ENCODE measurements at places on chromosomes 7 and 10.

DNA sequence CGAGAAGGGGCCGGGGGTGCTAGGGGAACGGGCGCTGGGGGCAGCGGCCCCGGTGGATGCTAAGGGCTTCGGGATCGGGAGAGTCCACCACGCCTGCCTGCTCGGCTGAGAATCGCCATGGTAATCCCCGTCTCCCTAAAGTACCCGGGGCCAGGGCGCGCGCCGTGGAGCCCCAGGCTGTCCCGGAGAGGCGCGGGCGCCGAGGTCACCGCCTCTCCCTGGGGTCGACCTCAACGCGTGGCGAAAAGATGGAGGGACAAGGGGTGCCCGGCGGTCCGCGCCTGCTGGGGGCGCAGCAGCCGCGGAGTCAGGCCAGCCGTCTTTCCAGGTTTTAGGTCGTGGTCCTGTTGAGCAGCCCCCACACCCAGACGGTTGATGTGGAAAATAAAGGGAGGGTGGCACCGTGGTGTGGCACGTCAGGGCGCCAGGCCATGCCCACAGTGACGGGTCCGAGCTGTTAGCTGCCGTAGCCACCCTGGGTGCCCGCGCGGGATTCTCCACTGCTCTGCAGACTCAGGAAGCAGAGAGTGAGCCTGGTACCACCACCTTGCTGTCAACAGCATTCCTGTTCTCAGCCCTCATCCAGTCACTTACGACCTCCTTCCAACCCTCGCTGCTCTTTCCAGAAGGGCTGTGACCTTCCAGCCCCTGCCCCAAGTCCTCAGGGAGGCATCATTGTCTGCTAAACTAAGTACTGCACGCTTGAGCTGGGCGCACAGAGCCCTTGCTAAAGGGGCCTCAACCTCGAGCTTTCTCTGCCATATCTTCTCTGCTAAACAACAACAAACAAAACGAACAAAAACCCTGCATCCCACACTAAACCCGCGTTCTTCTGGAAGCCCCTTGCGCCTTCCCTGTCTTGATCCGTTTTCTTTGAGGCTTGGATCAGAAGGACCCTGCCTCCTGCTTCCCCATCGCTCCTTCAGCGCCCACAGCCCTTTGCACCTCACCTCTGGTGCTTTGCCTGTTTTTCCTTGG lies 666 bp downstream of the SMKR1 start:
- no peak for DNase-seq

DNA sequence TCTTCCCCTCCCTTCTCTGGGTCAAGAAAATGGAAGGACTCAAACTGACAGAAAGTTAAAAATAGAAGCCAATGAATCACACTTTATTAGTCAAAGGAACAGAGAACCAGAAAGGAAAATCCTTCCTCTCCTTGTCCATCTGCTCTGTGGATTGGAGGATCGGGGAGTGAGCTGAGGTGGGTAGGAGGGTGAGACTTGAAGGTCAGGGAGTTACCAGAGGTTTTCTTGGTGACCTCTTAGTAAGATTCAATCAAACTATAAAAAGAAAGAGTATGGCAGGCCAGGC lies 12.2 kb downstream of the TLX1 start:
- DNase-seq = no peak

GRCh38 chr10:77844177-77844576 lies 82.4 kb downstream of the DLG5 start:
- DNase-seq = no peak

- no peak for DNase-seq
Measured at GRCh38 chr10:93383562-93383981, 98.6 kb downstream of the MYOF start.

- no peak for DNase-seq
Measured at GRCh38 chr7:118306771-118307170, 82.3 kb downstream of the ANKRD7 start.

- no peak for DNase-seq
Measured at GRCh38 chr7:1114505-1114904, 26.6 kb downstream of the GPER1 start.

DNA sequence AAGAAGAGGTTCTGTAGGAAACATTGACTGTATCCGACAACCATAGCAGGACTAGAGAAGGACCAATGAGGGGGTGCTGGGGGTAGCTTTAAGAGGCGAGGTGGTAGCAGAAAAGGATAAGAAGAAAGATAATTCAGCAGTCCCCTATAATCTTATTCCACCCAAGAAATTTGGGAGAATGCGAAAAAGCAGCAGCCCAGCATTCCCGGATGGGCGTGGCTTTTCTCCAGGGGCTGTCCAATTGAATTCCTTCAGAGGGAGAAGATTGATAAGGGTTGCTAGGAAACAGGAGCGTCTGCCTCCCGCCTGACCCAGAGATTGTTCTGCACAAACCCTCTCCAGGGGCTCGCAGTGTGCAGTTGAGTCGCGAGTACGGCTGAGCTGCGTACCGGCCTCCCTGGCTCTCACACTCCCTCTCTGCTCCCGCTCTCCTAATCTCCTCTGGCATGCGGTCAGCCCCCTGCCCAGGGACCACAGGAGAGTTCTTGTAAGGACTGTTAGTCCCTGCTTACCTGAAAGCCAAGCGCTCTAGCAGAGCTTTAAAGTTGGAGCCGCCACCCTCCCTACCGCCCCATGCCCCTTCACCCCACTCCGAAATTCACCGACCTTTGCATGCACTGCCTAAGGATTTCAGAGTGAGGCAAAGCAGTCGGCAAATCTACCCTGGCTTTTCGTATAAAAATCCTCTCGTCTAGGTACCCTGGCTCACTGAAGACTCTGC lies at the start of gene GRM3:
GRM3 (plus strand) TSS at position 349 of the 721 bp plus-strand sequence. CDS start 121,237 bp downstream, outside the sequence.
- no peak for DNase-seq

GRCh38 chr7:34756025-34756437 lies 98.0 kb downstream of the NPSR1 start:
- DNase-seq = no peak

DNA sequence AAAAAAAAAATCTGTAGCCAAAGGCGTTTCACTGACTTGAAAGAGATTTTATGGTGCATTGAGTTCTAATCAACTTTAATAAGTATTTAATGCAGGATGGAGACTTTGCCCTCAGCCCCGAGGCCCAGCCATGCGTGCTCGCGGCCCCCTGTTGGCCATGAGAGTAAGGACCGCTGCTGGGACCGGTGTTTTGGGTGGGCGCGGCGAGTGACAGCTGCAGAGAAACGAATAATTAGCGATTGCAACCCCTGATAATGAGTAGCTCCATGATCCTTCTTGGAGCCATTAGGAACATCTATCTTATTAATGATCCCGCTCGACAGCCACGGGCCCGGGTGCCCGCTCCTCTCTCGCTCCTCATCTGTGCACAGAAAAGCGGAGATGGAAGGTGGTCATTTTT lies 347.4 kb downstream of the RPS24 start:
- DNase-seq = no peak

GRCh38 chr7:12494687-12495024 lies 75.9 kb upstream of the SCIN start:
- no peak for DNase-seq

DNA sequence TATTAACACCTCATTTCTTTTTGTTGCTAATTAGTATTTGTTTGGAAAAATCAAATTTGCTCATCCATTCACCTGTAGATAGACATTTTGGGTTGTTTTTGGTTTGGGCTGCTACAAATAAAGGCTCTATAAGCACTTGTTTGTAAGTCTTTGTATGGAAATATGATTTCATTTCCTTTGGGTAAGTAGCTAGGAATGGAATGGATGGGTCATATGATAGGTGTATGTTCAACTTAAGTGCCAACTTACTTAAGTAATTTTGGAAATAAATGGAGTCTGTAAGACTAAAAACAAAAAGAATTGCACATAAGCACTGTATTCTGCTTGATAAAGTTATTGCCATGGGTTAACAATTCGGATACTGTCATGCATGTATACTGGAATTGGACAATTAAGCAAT lies 157.7 kb upstream of the NAMPT start:
- no peak for DNase-seq

DNA sequence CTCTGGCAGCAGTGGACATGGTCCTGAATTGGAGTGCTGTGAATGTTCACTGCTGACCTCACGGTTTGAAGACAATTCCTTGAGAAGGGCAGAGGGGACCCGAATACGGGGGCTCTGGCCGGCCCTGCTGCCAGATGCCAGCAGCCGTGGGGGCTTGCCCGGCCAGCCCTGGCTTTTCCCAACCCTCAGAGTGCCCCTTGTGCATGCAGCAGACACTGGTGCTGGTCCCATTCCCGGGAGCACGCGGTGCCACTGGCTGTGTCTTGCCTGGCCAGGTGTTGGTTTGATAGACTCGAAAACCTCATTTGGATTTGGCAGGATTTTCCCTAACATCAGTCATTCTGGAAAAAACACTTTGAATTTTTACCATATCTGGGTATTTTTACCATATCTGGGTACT lies 49.1 kb downstream of the LHPP start:
- no peak for DNase-seq

- DNase-seq = no peak
Measured at GRCh38 chr7:83267141-83267631, 104.5 kb upstream of the PCLO start.

- no peak for DNase-seq
Measured at GRCh38 chr10:88828310-88828709, 23.3 kb downstream of the ANKRD22 start.

GRCh38 chr10:104336821-104337467 lies 1.3 kb downstream of the ITPRIP start:
- DNase-seq = no peak

DNA sequence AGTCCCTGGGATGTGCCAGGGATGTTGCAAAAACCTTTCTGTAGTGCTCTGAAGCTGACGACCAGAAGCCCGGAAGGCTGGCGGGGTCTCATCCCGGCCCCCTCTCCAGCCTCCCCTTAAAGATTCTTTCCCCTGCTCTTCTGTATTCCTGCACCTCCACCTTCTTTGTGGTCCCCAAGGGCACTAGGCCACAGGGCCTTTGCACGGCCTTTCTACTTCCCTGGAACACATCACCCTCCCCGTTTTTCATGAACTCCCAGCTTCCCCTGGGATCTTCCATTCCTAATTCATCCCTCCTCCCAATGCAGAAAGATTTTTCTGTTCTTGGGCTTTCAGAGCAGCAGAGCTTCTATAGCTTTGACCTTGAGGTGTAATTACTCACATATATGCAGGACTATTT lies 127.0 kb downstream of the CDH23 start:
- DNase-seq = no peak

DNA sequence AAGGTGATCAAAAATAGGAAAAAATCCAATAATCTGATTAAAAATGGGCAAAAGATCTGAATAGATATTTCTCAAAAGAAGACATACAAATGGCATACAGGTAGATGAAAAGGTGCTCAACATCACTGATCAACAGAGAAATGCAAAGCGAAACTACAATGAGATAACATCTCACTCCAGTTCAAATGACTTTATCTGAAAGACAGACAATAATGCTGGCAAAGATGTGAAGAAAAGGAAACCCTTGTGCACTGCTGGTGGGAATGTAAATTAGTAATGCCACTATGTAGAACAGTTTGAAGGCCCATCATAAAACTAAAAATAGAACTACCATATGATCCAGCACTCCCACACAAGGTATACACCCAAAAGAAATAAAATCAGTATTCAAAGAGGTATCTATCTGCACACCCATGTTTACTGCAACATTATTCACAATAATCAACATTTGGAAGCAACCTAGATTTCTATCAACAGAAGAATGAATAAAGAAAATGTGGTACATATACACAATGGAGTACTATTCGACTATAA lies 85.0 kb downstream of the LRRN3 start:
- no peak for DNase-seq

GRCh38 chr7:116727432-116728009 lies 55.5 kb downstream of the MET start:
- DNase-seq = no peak

GRCh38 chr10:24331457-24331856 lies 122.5 kb downstream of the KIAA1217 start:
- no peak for DNase-seq

GRCh38 chr7:100516135-100516812 lies 22.7 kb upstream of the AGFG2 start:
- DNase-seq = no peak

GRCh38 chr7:68776326-68776725 lies 821.9 kb upstream of the AUTS2 start:
- no peak for DNase-seq

GRCh38 chr10:131706952-131707351 lies 193.9 kb upstream of the PPP2R2D start:
- DNase-seq = no peak

DNA sequence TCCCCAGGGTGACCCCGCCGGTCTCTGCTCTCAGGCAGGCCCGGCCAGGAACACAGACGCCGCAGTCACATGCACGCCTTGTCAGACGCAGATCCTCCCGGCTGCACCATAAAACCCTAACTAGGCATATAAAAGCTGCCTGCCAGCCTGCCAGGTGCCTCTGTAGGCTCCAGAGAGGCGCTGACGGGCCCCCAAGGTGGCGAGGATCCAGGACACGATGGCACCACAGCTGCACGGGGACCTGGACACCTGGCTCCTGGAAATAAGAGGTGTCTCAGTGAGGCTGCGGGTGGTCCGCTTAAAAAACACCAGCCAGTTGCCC lies 21.9 kb upstream of the GDF10 start:
- no peak for DNase-seq

GRCh38 chr10:644076-644942 lies 45.2 kb downstream of the DIP2C start:
- DNase-seq = no peak

GRCh38 chr10:5629303-5630111 lies 36.9 kb downstream of the ASB13 start:
- peak; percentile 7 for DNase-seq

GRCh38 chr7:83119494-83119893 lies 43.2 kb downstream of the PCLO start:
- DNase-seq = no peak

DNA sequence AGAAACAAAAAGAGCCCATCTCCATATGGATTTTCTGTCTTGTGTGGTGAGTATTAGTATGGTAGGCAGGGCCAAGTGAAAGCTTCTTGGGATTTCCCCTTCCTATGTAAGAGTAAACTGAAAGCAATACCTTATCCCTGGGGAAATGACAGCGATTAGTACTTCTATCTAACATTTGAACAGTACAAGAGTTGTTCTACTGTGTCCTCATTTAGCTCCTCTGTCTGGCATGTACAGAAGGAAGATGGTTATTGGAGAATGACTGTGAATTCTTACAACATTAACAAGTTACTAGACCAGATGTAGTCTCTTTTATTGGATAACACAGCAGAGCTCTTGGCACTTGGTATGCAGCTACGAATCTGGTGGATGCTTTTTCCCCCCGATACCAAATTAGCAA lies 17.9 kb upstream of the TRIL start:
- DNase-seq = no peak

GRCh38 chr10:122715576-122715975 lies 15.9 kb upstream of the C10orf120 start:
- no peak for DNase-seq

DNA sequence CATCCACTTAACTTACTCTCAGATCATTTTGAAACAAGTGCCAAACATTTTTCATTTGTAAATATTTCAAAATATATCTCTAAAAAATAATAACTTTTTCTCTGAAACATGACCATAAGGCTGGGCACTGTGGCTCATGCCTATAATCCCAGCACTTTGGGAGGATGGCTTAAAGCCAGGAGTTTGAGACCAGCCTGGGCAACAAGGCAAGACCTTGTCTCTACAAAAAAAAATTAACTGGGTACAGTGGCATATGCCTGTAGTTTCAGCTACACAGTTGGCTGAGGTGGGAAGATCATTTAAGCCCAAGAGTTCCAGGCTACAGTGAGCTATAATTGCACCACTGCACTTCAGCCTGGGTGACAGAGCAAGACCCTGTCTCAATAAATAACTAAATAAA lies 36.4 kb downstream of the USP54 start:
- DNase-seq = no peak

GRCh38 chr7:96407427-96407826 lies 85.5 kb upstream of the SLC25A13 start:
- no peak for DNase-seq

- DNase-seq = no peak
Measured at GRCh38 chr10:46018453-46019176, 11.8 kb downstream of the NCOA4 start.

- no peak for DNase-seq
Measured at GRCh38 chr7:41855798-41856197, 152.9 kb upstream of the INHBA start.

Measured in NCI-H2107 (cell line).